Heart right ventricle (tissue), 16 donors: ENCODE measurements at places on chromosomes 6 and 20. TPM values are rescaled to one million over a fixed set of nuclear protein-coding genes. Genes with fewer than 3 reads are reported as not detected.

The TPD52L1 gene
- polyA plus RNA-seq, result 42.5 TPM

The RSPH4A gene
- 0.44 TPM for polyA plus RNA-seq

The LZTS3 gene
- 7.9 TPM for polyA plus RNA-seq

The CASS4 gene
- polyA plus RNA-seq, result 0.35 TPM

The BPI gene
- polyA plus RNA-seq, result not detected

The POM121L2 gene
- polyA plus RNA-seq, result not detected

The AGER gene
- 5.5 TPM for polyA plus RNA-seq

The MRPL14 gene
- polyA plus RNA-seq, result 29.9 TPM

The APOBEC2 gene
- 79.0 TPM for polyA plus RNA-seq

The CDH26 gene
- polyA plus RNA-seq, result 2.4 TPM

The CST3 gene
- polyA plus RNA-seq, result 633 TPM

The CTAGE9 gene
- not detected for polyA plus RNA-seq

The RSPH9 gene
- 0.44 TPM for polyA plus RNA-seq

The NDUFAF4 gene
- polyA plus RNA-seq, result 50.3 TPM

The TFAP2A gene
- 0.13 TPM for polyA plus RNA-seq

The IMPG1 gene
- polyA plus RNA-seq, result not detected

DNA sequence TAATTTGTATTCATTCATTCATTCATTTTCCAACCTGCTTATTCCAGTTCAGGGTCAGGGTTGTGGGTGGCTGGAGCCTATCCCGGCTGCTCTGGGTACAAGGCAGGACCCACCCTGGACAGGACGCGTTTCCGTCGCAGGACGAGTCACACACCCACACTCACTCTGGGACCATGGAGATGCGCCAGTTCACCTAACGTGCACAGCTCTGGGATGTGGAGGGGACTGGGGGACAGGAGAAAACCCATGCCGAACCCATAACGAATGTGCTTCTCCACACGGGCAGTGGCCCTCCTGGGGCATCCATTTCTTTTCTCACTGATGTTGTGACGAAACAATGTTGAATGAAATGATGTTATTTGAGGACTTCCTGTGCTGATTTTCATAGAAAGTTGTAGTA, 26.5 kb downstream of the ERMARD start:
- no peak for DNase-seq

- DNase-seq, result no peak
These were observed 313.4 kb downstream of the CDH26 start for GRCh38 chr20:60271597-60271996.

GRCh38 chr20:38608188-38608587, 6.6 kb downstream of the ARHGAP40 start:
- no peak for DNase-seq

- no peak for DNase-seq
These were observed 148.3 kb upstream of the DTNBP1 start for GRCh38 chr6:15811107-15811506.

DNA sequence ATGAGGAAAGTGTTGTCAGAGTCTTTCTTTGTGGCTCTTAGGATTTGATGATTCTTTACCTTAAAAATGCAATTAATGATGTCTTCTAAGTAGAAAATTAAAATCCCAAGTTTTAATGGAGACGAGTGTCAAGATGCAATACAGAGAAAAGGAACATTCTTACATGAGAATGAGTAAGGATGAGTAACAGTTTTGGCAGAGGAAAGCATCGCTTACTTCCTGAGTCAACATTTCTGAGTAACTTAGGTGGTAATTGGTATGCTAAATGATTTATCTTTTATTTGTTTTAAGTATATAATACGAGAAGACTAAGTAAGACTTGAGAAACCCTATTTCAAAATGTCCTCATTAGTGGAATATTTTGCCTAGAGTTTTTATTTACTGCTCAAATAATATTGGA, 101.3 kb downstream of the RTN4IP1 start:
- no peak for DNase-seq

GRCh38 chr6:142446168-142446567, 144.4 kb downstream of the ADGRG6 start:
- no peak for DNase-seq

- no peak for DNase-seq
These were observed 46.8 kb upstream of the SH3BGRL2 start for GRCh38 chr6:79584332-79584731.

GRCh38 chr6:144315981-144316861, 31.1 kb downstream of the UTRN start:
- no peak for DNase-seq

DNA sequence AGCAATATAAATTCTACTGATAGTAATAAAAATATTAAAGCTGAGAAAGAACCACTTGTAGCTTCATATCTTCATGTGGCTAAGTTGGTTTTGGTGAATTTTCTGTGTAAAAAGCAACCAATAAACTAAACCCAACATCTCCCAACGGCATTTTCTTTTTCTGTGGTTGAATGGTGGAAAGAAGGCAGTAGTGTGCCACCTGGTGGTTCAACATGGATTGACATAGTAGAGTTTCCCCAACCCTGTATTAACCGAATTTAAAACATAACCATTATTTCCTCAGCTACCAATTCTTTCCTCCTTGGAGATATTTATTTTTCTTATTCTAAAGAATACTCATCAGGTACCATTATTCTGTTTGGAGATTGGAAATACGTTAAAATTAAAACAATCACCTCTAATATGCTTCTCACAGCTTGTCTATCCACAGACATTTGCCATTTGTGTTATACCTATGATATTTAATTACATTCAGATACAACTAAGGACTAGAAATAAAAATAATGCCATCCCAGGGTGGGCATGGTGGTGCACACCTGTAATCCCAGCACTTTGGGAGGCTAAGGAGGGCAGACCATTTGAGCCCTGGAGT, 117.1 kb upstream of the EEF1E1 start:
- DNase-seq, result no peak

- no peak for DNase-seq
These were observed 136.5 kb upstream of the AKAP12 start for GRCh38 chr6:151103266-151103665.

GRCh38 chr6:31737315-31737990, 1.1 kb upstream of the CLIC1 start:
- peak; percentile 23 for DNase-seq

DNA sequence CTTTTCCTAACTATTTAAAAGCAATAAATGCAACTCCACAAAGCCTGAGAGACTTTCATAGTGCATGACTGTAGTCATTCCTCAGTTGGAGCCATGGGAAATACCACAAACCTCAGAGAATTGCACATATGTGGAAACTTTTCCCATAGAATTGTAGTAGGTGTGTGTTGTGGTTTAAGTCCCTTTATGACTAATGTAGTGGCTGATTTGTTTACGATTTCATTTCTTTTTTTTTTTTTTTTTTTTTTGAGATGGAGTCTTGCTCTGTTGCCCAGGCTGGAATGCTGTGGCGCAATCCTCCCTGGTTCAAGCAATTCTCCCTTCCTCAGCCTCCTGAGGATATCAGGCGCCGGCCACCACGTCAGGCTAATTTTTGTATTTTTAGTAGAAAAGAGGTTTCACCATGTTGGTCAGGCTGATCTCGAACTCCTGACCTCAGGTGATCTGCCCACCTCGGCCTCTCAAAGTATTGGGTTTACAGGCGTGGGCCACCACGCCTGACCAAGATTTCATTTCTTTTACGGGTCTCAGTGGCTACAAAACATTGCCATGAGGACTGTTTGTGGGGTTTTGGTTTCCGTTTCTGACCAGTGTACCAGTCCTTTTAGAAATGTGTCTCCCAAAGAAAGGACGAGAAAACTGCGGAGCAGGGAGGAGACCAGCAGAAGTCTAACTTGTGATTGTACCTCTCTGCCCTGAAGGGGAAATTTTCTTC, 212.1 kb upstream of the MARCKS start:
- DNase-seq, result no peak

DNA sequence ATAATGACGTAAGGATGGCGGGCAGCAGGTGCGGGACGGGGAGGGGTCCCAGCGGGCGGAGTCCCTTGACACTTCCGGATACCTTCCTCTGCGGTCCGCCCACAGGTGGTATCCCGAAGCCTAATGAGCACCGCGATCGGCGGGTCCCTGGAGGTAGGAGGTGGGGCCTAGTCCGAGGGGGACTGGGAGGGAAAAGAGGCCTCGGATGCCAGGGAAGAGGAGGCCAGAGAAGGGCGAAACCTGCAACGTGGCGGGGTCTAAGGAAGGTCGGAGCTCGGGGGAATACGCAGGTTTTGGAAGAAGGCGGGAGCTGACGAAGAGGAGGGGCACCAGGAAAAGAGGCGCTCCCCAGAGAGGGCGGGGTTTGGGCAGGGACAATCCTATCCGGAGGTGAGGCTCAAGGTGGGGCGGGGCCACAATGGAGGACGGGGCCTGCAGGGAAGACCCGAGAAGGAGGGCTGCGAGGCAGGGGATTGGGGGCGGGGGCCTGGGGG, 3.7 kb downstream of the PRSS16 start:
- peak; percentile 12 for DNase-seq

DNA sequence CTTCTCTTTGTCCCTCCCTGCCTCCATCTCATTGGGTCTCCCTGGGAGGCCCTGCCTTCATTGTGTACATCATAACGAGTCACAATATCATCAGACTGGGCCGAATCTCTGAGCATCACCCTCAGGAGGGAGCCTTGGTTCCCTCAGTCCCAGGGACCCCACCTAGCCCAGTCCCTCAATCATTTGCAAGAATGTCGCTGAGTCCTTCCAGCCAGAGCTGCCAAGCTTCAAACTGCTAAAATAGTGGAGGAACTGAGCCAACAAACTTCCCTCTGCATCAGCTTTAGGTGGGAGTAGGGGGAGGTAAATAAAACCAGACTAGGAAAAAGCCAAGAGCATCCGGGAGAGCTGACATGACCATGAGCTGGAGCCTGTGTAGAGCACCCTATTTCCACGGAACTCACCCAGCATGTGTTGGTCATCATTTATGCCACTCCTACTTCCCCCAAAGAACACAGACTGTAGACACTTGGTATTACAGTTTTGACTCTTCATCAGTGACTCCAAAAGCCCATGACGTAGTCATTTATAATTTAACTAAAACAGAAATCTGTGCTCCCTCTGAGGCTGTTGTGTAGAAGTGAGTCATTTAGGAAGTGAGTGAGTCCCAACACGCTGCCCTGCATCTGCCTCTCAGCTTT, 28.8 kb upstream of the IL17A start:
- no peak for DNase-seq

- DNase-seq, result no peak
These were observed 81.8 kb downstream of the SGK1 start for GRCh38 chr6:134235937-134236751.

DNA sequence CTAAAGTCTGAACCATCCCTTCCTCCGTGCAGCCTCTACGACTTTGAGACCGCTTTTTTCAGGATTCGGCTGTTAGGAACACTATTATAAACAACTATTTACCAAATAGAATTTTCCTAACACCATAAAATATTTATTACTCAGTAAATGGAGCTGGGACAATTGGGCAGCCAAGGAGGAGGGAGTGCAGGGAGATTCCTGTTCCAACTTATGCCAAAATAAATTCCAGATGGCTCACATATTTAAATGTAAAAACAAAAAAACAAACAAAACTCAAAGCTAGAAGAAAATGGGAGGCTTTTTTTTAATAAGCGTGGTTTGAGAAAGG, 48.1 kb downstream of the TCP11 start:
- no peak for DNase-seq

- no peak for DNase-seq
These were observed 1604.6 kb downstream of the HACE1 start for GRCh38 chr6:103255132-103255531.

DNA sequence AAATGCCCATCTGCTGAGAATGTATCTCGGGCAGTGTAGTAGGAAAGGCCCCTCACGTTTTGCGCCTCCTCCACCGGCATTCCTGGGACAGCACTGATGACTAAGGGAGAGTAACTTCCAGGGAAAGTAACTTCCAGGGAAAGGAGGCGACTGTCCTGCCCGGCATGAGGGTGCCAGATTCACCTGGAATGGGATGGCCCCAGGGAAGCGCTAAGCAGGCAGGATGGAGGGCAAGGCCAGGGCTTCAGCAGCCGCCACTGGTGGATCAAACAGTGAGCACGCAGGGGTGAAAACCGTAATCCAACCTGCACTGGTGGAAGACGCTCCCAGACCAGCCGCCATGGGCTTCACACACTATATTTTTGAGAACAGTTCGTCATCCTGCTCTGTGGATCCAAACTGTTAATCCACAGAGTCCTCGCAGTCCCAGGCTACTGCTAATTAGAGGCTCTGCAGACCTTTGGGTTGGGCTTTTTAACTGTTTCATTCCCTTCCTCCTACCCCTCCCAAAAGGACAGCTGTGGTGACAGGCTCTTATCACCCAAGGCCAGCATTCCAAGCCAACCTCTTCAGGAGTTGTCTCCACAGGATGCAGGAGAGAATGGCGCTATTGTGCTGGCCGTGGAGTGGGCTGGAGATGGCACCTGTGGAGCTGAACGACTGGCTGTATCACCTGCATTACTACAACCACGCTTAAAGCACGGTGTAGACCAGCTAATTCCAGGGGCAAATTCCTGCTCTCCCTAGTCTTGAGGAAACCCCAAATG, 178.9 kb downstream of the DLL1 start:
- peak; percentile 0 for DNase-seq

GRCh38 chr6:125164696-125165095, 11.1 kb downstream of the TPD52L1 start:
- DNase-seq, result no peak

GRCh38 chr20:45987108-45987780, 15.2 kb upstream of the ZNF335 start:
- peak; percentile 43 for DNase-seq

DNA sequence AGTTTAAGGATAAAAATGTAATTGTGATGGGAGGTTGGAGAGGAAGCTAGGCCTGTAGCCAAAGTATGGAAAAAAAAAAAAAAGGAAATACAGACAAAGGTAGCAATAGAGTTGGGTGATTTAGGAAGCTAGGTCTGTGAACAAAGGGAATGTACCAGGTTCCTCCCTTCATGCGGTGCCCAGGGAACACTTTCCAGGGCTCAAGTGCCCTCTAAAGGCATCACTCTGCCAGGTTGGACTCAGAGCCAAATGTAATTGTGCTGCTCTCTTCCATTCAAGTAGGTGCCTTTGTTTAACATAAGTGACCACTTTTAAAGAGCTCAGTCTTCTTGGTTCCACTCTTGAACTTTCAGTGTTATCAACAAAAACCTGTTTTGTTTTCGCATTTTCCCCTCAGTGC, 159.7 kb upstream of the AHI1 start:
- no peak for DNase-seq

- no peak for DNase-seq
These were observed 15.5 kb downstream of the CYP39A1 start for GRCh38 chr6:46637145-46637544.

GRCh38 chr6:136777651-136778050, 14.6 kb downstream of the MAP3K5 start:
- no peak for DNase-seq

- no peak for DNase-seq
These were observed 27.0 kb downstream of the TOX2 start for GRCh38 chr20:43941476-43942200.

GRCh38 chr6:73667798-73668197, 14.0 kb upstream of the SLC17A5 start:
- DNase-seq, result no peak

GRCh38 chr6:136486357-136486756, 63.9 kb downstream of the MAP7 start:
- DNase-seq, result no peak

- DNase-seq, result no peak
These were observed 68.7 kb downstream of the SYTL3 start for GRCh38 chr6:158718461-158719046.
